Smooth muscle cell of bladder (primary cell): ENCODE measurements at places on chromosomes 3 and 15. TPM values are rescaled to one million over a fixed set of nuclear protein-coding genes. Genes with fewer than 3 reads are reported as not detected.

CNTN4 gene
- total RNA-seq = 2.9 and 7.3 TPM in 2 replicates

SOX2 gene
- not detected in 2 replicates for total RNA-seq

ADAMTS17 gene
- under 0.01 and 0.09 TPM in 2 replicates for total RNA-seq

AQP9 gene
- not detected in 2 replicates for total RNA-seq

LDHAL6B gene
- not detected in 2 replicates for total RNA-seq

PTH1R gene
- under 0.01 and 0.28 TPM in 2 replicates for total RNA-seq

NR1I2 gene
- not detected in 2 replicates for total RNA-seq

RBSN gene
- 19.3 and 22.0 TPM in 2 replicates for total RNA-seq

ZNF385D gene
- 0.09 and 0.14 TPM in 2 replicates for total RNA-seq

TRH gene
- total RNA-seq = 0.37 TPM in 1 of 2 replicates, not detected in the other

CFAP100 gene
- not detected in 2 replicates for total RNA-seq
